HFFc6 (cell line): ENCODE measurements at places on chromosomes 2 and 18.
A peak's percentile ranks its signal among the peaks of the same experiment; 100 is the strongest.

DNA sequence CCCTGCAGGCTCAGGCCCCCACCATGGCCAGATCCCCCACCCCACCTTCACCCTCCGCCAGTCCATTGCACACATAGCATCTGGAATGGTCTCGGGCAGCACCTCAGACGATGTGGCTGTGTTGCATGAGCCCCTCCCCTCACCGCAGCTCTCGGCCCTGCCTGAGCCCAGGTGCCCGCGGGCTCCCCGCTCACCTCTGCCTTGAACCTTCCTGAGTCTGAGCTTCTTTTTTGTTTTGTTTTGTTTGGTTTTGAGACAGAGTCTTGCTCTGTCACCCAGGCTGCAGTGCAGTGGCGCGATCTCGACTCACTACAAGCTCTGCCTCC lies 20.1 kb downstream of the RRM2 start:
- no peaks in the 10 kb centered on the region for H3K4me1 ChIP-seq
- H3K4me3 ChIP-seq = no peak overlapping the region
- H3K36me3 ChIP-seq = no peaks in the 10 kb centered on the region
- no peak for DNase-seq

DNA sequence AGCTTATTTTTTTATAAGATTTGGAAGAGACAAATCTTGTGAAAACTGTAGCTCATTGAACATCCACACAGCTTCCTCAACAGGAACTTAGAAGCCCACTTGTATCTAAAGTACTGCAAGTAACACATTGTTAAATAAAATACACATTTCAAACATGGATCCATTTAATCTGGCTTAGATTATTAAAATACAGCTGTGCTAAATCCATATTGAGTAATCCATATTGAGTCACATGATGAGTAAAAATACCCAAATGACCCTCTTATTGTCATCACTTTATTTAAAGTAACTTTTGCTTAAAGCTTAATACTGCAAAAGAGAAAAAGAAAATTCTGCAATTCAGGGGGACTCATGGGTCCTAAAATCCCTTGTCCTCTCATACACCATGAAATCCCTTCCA lies 133.3 kb downstream of the OSR1 start:
- no peak overlapping the region for H3K27ac ChIP-seq
- DNase-seq = no peak
- H3K27me3 ChIP-seq = peaks cover 5% of the 10 kb centered on the region
- H3K4me3 ChIP-seq = no peak overlapping the region
- H3K36me3 ChIP-seq = no peaks in the 10 kb centered on the region

- H3K36me3 ChIP-seq = no peaks in the 10 kb centered on the region
- H3K4me3 ChIP-seq = no peak overlapping the region
- no peaks in the 10 kb centered on the region for H3K4me1 ChIP-seq
- H3K27ac ChIP-seq = no peak overlapping the region
These were observed 26.2 kb upstream of the LRRTM1 start for GRCh38 chr2:80330527-80331450.

GRCh38 chr18:14941256-14941655 lies 193.3 kb downstream of the ANKRD30B start:
- no peaks in the 10 kb centered on the region for H3K4me1 ChIP-seq
- peaks cover 17% of the 10 kb centered on the region for H3K36me3 ChIP-seq
- H3K27ac ChIP-seq = no peak overlapping the region
- DNase-seq = no peak
- H3K4me3 ChIP-seq = no peak overlapping the region

GRCh38 chr18:46035696-46036680 lies 36.1 kb downstream of the PSTPIP2 start:
- H3K27me3 ChIP-seq = peaks cover 4% of the 10 kb centered on the region; the same call in 1 of the 2 replicates
- peaks cover 20% of the 10 kb centered on the region for H3K36me3 ChIP-seq
- peak overlapping the region; percentile 20; the same call in 1 of the 2 replicates for H3K27ac ChIP-seq
- no peak overlapping the region for H3K4me3 ChIP-seq
- peak; percentile 54 for DNase-seq

DNA sequence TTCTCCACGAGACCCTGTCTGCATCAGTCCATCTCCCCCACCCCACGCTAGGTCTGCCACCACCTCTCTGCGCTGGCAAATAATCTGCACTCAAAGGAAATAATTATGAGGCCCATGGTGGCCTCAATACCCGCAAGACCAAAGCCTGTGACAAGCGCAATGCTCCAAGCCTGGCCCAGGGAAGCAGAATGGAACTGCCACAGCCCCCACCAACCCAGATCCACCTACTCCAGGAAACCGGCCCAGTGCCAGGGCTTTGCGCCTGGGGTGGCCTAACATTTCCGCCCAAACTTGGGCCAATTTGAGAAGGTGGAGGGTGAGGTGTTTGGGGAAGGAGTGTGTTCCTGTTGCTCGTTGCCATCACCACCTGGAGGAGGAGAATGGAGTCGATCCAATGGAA lies 26.0 kb upstream of the ATOH8 start:
- H3K27ac ChIP-seq = no peak overlapping the region
- H3K36me3 ChIP-seq = no peaks in the 10 kb centered on the region
- H3K27me3 ChIP-seq = peaks cover 1% of the 10 kb centered on the region; the same call in 1 of the 2 replicates
- DNase-seq = no peak
- peaks cover 51% of the 10 kb centered on the region for H3K4me1 ChIP-seq
- H3K4me3 ChIP-seq = no peak overlapping the region

DNA sequence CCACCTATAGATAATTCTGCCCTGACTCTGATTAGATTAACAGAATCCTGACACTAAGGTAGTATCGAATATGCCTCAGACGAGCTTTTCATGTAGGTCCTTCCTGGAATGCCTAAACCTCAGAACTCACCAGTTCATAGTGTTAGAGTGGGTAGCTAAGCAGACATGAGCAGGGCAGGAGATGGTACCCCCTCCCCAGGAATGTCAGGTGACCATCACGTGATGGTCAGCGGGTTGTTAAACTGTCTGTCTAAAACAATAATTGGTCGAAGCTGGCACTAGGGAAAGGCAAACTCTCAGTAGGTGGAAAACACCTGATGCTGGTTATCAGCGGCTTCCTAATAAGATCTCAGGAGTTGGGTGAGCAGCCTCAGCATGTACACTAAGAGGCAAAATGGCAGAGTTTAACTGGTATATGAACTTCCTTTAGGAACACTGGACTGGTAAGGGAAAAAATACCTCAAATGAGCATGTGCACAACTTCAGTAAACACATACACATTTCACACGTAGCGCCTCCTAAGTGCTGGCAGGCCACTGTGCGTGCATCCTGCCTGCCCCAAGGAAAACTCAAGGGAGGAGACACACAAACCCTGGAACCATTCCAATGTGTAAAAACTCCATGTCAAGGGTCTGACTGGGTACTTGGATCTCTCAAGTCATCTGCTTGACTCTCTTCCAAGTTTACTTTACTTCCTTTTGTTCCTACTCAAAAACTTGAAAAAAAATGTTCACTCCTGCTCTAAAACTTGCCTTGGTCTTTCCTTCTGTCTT lies 339.5 kb downstream of the GULP1 start:
- H3K27me3 ChIP-seq = no peaks in the 10 kb centered on the region; the same call in 1 of the 2 replicates
- peaks cover 33% of the 10 kb centered on the region for H3K4me1 ChIP-seq
- H3K36me3 ChIP-seq = no peaks in the 10 kb centered on the region
- H3K4me3 ChIP-seq = no peak overlapping the region
- H3K27ac ChIP-seq = no peak overlapping the region
- DNase-seq = no peak

GRCh38 chr2:162972383-162972782 lies 133.8 kb upstream of the KCNH7 start:
- H3K4me1 ChIP-seq = no peaks in the 10 kb centered on the region
- H3K4me3 ChIP-seq = no peak overlapping the region
- no peaks in the 10 kb centered on the region for H3K27me3 ChIP-seq
- no peak overlapping the region for H3K27ac ChIP-seq

- H3K4me1 ChIP-seq = peaks cover 10% of the 10 kb centered on the region
- no peak overlapping the region for H3K27ac ChIP-seq
- H3K27me3 ChIP-seq = peaks cover 31% of the 10 kb centered on the region
- H3K4me3 ChIP-seq = no peak overlapping the region
- no peaks in the 10 kb centered on the region for H3K36me3 ChIP-seq
These were observed 12.6 kb downstream of the LGALSL start for GRCh38 chr2:64466478-64467085.

DNA sequence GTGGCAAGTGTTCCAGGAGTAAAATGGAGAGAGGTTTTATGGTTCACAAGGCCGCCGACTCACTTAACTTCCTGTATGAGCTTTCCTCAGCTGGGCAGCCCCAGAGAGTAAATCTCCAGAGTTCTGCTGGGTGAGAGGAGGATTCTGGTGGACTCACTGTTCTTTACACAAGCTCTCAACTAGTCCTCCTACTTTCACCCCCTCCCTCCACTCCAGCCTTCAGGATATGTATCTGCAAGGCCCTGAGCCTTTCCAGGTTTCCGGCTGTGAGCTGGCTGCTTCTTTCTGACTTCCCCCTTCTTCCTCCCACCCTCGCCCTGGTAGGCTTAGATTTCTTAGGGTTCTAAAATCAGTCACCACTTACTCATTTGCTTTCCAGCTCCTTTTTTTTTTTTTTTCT lies 34.0 kb downstream of the EML6 start:
- H3K27ac ChIP-seq = peak overlapping the region; percentile 59
- H3K4me1 ChIP-seq = peaks cover 34% of the 10 kb centered on the region
- H3K27me3 ChIP-seq = no peaks in the 10 kb centered on the region; the same call in 1 of the 2 replicates
- H3K36me3 ChIP-seq = no peaks in the 10 kb centered on the region
- H3K4me3 ChIP-seq = peak overlapping the region; percentile 20; the same call in 1 of the 2 replicates
- peak; percentile 36 for DNase-seq

DNA sequence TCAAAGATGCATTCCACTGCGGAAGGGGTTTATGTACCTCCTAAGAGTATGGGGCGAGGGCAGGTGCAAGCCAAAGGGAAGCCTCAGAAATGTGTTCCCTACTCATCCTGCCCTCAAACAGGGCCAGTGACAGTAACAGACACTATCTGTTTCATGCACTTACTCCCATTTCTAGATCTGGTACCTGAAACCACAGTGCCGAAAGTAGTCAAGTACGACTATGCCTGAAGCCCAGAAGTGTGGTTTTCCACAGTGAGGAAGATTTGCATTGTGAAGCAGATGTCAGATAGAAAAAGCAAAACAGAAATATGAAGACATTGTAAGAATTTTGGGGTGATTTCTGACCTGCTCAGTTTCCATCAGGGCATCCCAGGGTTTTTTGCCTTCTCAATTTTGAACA lies 748.7 kb downstream of the RNF144A start:
- no peak for DNase-seq
- no peak overlapping the region for H3K4me3 ChIP-seq
- no peak overlapping the region for H3K27ac ChIP-seq
- H3K27me3 ChIP-seq = peaks cover 9% of the 10 kb centered on the region
- peaks cover under 1% of the 10 kb centered on the region; the same call in 1 of the 2 replicates for H3K4me1 ChIP-seq
- H3K36me3 ChIP-seq = no peaks in the 10 kb centered on the region

GRCh38 chr2:178954049-178954448 lies 95.9 kb downstream of the CCDC141 start:
- no peaks in the 10 kb centered on the region for H3K4me1 ChIP-seq
- peaks cover 4% of the 10 kb centered on the region for H3K27me3 ChIP-seq
- H3K36me3 ChIP-seq = no peaks in the 10 kb centered on the region
- H3K4me3 ChIP-seq = no peak overlapping the region
- DNase-seq = no peak

DNA sequence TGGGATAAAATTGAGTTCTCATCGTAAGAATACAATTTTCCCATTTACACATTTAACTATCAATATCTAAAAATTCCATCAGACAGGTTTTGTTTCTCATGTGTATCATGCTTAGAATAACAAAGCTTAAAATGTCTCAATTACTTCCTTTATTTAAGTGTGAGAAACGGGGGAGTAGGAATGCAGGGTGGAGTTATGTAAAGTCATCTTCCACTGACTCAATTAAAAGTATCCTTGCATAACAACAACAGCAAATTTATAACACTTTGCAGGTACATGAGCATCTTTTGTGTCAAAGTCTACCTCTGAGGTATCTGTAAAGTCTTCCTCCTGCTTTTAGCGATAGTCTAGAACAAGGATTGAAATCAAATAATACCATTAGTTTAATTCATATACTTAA lies 327.1 kb downstream of the EPHA4 start:
- no peak for DNase-seq
- no peak overlapping the region for H3K4me3 ChIP-seq
- no peaks in the 10 kb centered on the region for H3K36me3 ChIP-seq
- H3K4me1 ChIP-seq = no peaks in the 10 kb centered on the region
- no peak overlapping the region for H3K27ac ChIP-seq

GRCh38 chr2:133266041-133266925 lies 302.0 kb downstream of the NCKAP5 start:
- H3K4me3 ChIP-seq = peak overlapping the region; percentile 83; the same call in 1 of the 2 replicates
- no peaks in the 10 kb centered on the region for H3K36me3 ChIP-seq
- peaks cover 31% of the 10 kb centered on the region; the same call in 1 of the 2 replicates for H3K4me1 ChIP-seq

DNA sequence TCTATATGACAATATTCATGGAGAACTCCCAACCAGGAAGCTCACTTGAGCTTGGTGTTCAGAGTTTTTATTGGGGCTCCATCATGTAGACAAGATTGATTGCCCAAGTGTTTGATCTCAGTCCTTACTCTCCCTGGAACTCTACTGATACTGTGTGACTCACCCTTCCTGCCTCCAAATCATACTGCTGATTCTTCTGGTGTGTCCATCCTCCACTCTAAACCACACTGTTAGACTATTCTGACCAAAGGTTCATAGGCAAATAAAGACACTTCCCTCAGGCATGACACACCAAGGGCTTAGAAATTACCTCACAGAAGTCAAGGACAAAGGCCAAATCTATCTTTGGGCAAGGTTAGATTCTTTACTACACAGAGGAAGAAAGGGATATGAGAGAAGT lies 107.9 kb upstream of the CDH20 start:
- H3K27ac ChIP-seq = no peak overlapping the region
- no peaks in the 10 kb centered on the region for H3K36me3 ChIP-seq
- H3K4me1 ChIP-seq = no peaks in the 10 kb centered on the region

GRCh38 chr2:144455987-144456386 lies 63.9 kb downstream of the ZEB2 start:
- H3K27ac ChIP-seq = peak overlapping the region; percentile 92
- H3K27me3 ChIP-seq = 0 out of 2 replicates have a peak, but pooled peaks cover 2% of the 10 kb centered on the region
- H3K4me1 ChIP-seq = peaks cover 91% of the 10 kb centered on the region
- peak overlapping the region; percentile 81 for H3K4me3 ChIP-seq

DNA sequence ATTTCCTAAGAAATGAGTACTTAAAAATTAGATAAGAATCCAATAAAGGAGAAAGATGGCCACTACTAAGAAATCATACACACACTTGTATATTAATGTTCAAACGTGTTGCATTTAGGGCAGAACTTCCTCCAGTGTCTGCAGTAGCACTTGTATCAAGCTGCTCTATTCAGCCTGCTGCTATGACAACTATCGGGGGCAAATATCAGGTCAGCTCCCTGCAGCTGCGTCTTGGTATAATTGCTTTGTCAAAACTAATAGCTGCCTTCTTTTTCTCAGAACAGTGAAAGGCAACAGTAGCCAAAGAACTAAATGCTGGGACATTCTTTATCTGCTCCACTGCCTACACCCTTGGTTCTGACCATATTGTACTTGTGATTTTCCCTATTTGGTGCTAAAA lies 300.7 kb downstream of the NOL4 start:
- no peak for DNase-seq
- H3K36me3 ChIP-seq = no peaks in the 10 kb centered on the region
- no peak overlapping the region for H3K27ac ChIP-seq
- no peak overlapping the region for H3K4me3 ChIP-seq

GRCh38 chr2:187890690-187891089 lies 336.5 kb upstream of the TFPI start:
- no peaks in the 10 kb centered on the region for H3K4me1 ChIP-seq
- H3K27me3 ChIP-seq = peaks cover 2% of the 10 kb centered on the region; the same call in 1 of the 2 replicates
- no peak for DNase-seq
- no peaks in the 10 kb centered on the region; the same call in 1 of the 2 replicates for H3K36me3 ChIP-seq
- no peak overlapping the region for H3K27ac ChIP-seq

- peaks cover 67% of the 10 kb centered on the region for H3K36me3 ChIP-seq
- no peak overlapping the region for H3K27ac ChIP-seq
- no peak overlapping the region for H3K4me3 ChIP-seq
- H3K27me3 ChIP-seq = no peaks in the 10 kb centered on the region; the same call in 1 of the 2 replicates
These were observed 138.0 kb downstream of the EPHA4 start for GRCh38 chr2:221434142-221434541.

GRCh38 chr2:165594935-165595255 lies 125.4 kb downstream of the CSRNP3 start:
- peaks cover 8% of the 10 kb centered on the region for H3K36me3 ChIP-seq
- no peak overlapping the region for H3K4me3 ChIP-seq
- H3K27ac ChIP-seq = no peak overlapping the region
- DNase-seq = no peak
- no peaks in the 10 kb centered on the region for H3K27me3 ChIP-seq
